Right cardiac atrium (tissue), 5 donors: ENCODE measurements at places on chromosomes 1 and 21. TPM values are rescaled to one million over a fixed set of nuclear protein-coding genes. Genes with fewer than 3 reads are reported as not detected.

HSD3B1 gene
- not detected for polyA plus RNA-seq

WDR3 gene
- 2.9 TPM for polyA plus RNA-seq

CLCA4 gene
- polyA plus RNA-seq, result 0.07 TPM

HSF2BP gene
- polyA plus RNA-seq, result 0.18 TPM

RLF gene
- 4.9 TPM for polyA plus RNA-seq

INSRR gene
- 0.07 TPM for polyA plus RNA-seq

PDC gene
- polyA plus RNA-seq, result not detected

KIAA0040 gene
- 7.5 TPM for polyA plus RNA-seq

INKA2 gene
- polyA plus RNA-seq, result 14.3 TPM

WNT3A gene
- not detected for polyA plus RNA-seq
